ENCODE measurements at places on chromosomes 5 and 9.

DNA sequence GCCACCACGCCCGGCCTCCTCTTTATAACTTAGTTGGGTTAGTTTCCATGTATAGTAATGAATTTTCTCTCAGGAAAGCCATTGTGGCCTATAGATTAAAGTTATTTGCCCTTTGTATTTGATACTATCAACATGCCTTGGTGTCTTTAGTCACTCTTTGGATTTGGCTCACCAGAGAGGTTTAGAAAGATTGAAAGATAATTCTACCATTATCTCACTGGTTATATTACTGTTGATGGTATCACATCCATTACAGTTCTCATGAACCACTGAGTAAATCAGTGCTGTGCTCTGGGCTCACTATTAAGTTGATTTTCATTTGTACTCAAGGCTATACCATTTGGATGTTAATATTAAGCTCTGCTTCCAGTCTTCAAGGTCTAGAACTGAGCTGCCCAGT, 87.0 kb downstream of the ZSWIM6 start:
- DNase-seq = no peak

GRCh38 chr9:100268271-100268670, 84.5 kb downstream of the TEX10 start:
- no peak for DNase-seq

DNA sequence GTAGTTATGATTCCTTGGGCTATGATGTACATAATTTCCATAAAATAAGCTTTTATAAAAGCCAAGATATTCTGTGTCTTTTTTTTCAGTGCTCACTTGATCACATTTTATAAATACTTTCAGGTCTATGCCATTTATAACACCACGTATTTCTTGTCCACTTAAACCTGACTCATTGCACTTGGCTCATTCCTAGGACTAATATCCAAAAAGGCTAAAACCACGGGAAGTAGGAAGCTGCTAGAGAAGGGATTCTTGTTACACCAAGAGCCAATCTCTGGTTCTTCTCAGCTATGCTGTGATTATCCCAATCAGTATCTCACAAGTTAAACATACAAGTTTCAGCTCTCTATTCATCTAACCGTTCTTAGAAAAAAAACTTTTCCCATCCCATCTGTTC, 80.4 kb upstream of the CDH6 start:
- no peak for DNase-seq

GRCh38 chr5:24497145-24497544, 147.6 kb downstream of the CDH10 start:
- DNase-seq = no peak

- no peak for DNase-seq
These were observed 40.5 kb upstream of the HMGCS1 start for GRCh38 chr5:43353668-43354067.

- no peak for DNase-seq
These were observed 579.9 kb downstream of the ACTL7B start for GRCh38 chr9:108275906-108276305.

- no peak for DNase-seq
These were observed 112.1 kb upstream of the LMX1B start for GRCh38 chr9:126501383-126502331.

DNA sequence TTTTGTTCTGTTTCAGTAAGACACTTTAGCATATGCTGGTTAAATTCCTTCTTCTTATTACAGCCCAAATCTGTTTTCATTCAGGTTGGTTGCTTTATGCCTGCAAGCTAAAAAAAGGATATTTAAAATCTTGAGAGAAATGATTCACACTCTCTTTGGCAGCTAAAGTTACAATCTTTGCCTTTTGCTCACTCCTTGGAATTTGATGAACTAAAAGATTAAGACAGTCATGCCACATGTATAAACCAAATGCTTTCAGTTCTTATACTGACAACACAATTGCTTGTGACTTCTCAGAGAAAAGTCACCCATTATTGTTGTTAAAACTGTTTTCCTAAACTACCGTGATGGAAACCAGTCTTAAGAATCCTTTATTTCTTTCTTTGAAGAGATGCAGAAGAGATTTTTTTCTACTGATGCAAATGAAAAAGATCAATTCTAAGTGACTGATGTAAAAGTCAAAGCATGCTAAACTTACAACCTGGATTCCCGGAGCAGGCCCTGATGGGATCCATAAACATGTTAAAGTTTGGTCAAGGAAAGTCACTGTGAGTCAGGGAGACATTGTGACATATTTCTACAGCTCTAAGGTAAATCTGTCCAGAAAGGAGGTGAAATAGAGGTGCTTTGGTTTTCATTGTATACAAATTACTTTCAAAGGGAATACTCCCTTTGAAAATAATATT, 144.2 kb upstream of the CDH10 start:
- no peak for DNase-seq

- no peak for DNase-seq
These were observed 31.6 kb downstream of the ACSL6 start for GRCh38 chr5:131979816-131980215.

GRCh38 chr5:163379298-163380155, 57.9 kb upstream of the CCNG1 start:
- DNase-seq = no peak

GRCh38 chr5:57779383-57780223, 297.0 kb upstream of the ACTBL2 start:
- peak; percentile 12 for DNase-seq

DNA sequence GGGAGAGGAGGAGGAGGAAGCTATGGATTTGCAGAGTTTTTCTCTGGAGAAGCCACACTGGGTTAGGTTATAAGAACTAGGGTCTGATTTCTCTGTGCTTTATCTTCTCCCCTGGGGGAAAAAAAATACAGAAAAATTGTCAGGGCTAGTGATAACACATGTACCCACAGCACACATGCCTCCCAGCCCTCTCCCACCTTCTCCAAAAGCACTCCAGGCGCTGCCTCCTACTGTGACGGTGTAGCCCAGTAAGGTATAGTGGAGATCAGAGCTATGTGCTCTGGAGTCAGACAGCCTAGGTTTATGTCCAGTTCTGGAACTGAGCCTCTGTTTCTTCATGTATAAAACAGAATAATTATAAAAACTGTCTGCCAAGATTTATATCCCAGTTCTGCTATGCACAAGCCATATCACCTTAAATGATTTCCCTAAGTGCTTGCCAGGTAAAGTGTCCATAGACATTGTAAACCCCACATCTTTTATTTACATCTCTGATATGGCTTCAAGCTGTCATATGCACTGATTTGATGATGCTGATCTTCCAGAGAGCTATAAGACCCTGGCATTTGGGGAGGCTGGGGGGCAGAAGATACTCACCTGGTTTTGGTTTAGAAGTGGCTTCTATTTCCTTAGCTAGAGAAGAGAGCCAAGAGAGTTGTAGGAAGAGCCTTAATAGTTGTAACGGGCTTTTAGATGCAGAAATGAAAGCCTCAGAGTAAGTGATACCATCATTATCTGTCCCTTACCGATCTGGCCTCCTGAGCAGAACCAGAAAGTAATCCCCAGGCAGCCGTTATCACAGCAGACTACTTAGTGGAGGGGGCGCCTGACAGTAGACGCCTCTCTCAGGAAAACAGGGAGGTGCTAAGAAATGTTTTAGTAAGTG, 7.6 kb downstream of the SLC1A3 start:
- no peak for DNase-seq

GRCh38 chr5:81556809-81557208, 162.9 kb upstream of the ACOT12 start:
- no peak for DNase-seq

DNA sequence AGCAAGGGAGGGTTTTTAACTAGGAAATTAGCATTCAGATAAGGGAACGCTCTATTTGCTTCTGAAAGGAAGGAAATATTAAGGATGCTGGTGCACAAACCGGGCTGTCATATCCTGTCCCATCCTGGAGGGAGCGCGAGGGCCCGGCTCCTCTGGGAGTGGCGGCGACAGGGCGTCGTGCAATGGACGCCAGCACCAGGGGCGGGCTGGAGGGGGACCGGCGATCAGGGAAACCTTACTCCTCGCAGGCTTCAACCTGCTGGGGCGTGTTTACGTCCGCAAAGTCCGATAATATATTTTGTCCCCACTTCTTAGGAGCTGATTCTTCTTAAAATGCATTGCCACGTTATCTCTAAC, 197.1 kb upstream of the TBCA start:
- no peak for DNase-seq

GRCh38 chr9:21670374-21670773, 132.1 kb upstream of the MTAP start:
- DNase-seq = peak; percentile 23

DNA sequence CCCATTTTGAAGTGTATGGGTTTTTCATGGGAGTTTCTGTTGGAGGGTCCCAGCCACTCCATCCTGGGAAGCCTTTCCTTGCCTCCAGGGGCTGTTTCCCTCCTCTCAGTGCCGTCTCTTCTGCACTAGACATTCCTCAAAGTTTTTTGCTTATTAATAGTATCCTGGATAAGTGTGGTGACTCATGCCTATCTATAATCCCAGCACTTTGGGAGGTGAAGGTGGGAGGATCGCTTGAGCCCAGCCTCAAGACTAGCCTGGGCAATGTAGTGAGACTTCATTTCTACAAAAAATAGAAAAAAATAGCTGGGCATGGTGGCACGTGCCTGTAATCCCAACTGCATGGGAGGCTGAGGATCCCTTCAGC, 43.1 kb downstream of the RALGPS1 start:
- DNase-seq = no peak

DNA sequence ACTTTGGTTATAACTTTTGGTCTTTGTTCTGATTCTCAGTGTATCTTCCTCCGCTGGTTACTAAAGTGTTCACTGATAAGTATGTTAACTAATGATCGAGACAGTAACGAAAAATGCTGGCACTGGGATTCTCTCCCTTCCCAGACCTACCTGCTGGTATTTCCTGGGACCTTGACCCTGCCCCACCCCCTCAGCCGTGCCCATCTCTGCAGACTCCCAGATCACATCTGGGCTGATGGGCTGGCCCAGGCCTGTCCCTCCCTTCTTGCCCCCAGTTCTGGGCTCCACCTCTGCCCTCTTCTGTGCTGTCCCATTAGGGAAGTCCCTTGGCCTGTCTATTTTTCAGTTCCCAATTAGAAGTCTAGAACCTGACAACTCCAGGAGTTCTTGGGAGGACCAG, 46.9 kb downstream of the NEURL1B start:
- DNase-seq = no peak
